ENCODE measurements at places on chromosomes 2 and 18. TPM values are rescaled to one million over a fixed set of nuclear protein-coding genes. Genes with fewer than 3 reads are reported as not detected.

SNED1 gene
- total RNA-seq = 9.4 TPM

COLEC12 gene
- total RNA-seq = 3.9 TPM

RESP18 gene
- not detected for total RNA-seq

EHD3 gene
- total RNA-seq = 0.79 TPM

ABCG8 gene
- total RNA-seq = 0.06 TPM

SCYGR7 gene
- total RNA-seq = not detected

DQX1 gene
- total RNA-seq = not detected

CXCR4 gene
- 11.2 TPM for total RNA-seq

ATP6V1B1 gene
- 2.2 TPM for total RNA-seq

HNMT gene
- 44.6 TPM for total RNA-seq

ABHD1 gene
- total RNA-seq = 0.47 TPM

CAD gene
- total RNA-seq = 12.3 TPM

ECEL1 gene
- total RNA-seq = 1.1 TPM

SAG gene
- total RNA-seq = not detected
